ENCODE measurements at places on chromosomes 2 and 18.

DNA sequence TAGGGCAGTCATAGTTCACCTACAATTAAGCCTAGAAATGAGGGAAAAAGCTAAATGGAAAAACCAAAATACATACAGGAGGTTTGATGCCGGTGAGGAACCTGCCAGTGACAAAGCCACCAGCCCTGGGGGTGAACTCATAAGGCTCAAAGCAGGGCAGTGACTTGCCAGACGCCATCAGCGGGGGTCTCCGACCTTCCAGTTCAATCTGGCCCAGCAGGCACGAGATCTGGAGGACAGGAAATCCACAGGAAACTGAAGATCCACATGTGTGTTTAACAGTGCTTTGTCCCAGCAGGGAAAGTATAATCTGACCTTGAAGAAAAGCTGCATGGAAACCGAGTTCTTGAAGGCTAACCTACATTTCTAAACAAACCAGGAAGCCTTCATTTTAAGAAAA lies 60.1 kb downstream of the POLR1A start:
- no peak for DNase-seq

- DNase-seq: no peak
These were observed 10.0 kb upstream of the GPR55 start for GRCh38 chr2:230935130-230935430.

- DNase-seq: no peak
These were observed 23.2 kb downstream of the ADNP2 start for GRCh38 chr18:80132180-80132812.

GRCh38 chr18:3848316-3848715 lies 398.3 kb downstream of the TGIF1 start:
- no peak for DNase-seq

GRCh38 chr2:112311932-112312331 lies 36.5 kb downstream of the ZC3H6 start:
- DNase-seq: no peak

All from fibroblast of upper back skin (primary cell).